ENCODE measurements at places on chromosomes 12 and 14.

GRCh38 chr14:105019861-105020814, 745 bp downstream of the CDCA4 start:
- DNase-seq = peak; percentile 64

DNA sequence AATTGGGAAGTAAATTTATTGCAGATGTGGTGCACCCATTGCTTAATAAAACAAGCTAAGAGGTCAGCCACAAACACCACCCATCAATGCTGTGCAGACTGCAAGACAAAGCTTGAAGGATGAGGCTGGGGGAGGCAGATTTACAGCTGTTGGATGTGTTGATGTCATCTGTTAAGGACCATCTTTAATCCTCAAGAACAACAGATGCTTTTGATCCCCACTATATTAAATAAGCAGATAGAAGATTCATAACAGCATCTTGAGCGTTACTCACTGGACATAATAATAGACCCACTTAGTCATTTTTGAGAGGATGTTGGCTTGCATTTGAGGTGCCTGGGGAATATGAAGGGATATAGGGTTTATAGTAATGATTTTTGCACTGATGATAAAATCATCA, 58.8 kb downstream of the GPR68 start:
- DNase-seq = no peak

GRCh38 chr14:87996291-87996592, 3.3 kb upstream of the GALC start:
- no peak for DNase-seq

DNA sequence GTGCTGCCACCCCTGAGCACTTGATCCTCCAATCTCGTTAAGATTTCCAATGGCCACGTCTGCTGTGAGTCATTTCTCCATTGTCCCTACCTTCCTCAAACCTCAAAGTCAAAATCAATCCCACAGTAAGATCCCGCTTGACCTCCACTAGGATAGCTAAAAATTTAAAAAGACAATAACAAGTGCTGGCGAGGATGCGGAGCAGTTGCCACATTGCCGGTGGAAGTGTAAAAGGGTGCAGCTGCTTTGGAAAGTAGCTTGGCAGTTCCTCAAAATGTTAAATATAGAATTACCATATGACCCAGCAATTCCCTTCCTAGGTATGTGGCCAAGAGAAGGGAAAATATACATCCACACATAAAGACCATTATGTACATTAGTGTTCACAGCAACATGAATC, 9.5 kb upstream of the BCL7A start:
- no peak for DNase-seq

DNA sequence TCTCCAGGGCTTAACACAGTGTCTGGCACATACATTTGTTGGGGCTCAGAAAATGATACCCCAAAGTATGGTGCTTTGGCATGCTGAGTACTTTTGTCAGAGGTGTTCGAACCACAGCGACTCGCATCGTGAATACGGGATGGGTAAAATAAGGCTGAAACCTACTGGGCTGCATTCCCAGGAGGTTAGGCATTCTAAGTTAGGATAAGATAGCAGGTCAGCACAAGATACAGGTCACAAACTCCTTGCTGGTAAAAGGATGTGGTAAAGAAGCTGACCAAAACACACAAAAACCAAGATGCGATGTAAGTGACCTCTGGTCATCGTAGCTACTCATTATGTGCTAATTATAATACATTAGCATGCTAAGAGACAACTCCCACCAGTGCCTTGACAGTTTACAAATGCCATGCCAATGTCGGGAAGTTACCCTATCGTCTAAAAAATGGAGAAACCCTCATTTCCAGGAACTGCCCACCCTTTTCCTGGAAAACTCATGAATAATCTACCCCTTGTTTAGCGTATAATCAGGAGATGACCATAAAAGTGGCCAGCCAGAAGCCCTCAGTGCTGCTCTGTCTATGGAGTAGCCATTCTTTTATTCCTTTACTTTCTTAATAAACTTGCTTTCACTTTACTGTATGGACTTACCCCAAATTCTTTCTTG, 3.3 kb upstream of the AEBP2 start:
- DNase-seq = no peak
